Stimulated activated CD8-positive, alpha-beta memory T cell treated with anti-CD3 and anti-CD28 coated beads, Interleukin-7, amount 100 ng/mL, for 48 hours (primary cell): ENCODE measurements at places on chromosomes 6 and 20.
A peak's percentile ranks its signal among the peaks of the same experiment; 100 is the strongest.

DNA sequence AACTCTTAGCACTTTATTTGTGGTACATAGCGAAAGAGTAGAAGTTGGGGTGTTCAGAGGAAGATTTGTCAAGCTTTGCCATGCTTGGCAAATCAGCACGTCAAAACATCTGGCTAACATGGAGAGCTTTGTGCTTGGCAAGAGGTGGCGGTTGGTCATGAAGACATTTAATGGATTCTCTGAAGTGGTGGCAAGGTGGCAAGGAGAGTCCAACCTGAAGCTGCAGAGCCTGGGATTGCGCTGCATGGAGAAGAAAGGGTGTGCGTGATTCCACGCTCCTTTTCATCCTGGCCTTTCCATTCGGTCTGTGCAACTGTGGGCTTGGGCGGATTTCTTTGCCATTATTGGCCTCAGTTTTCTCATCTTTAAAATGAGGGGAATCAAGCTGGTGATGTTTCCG lies 3.1 kb downstream of the PYGB start:
- no peak for DNase-seq

- DNase-seq, result no peak
These were observed 130.4 kb downstream of the PTPRK start for GRCh38 chr6:128389820-128390534.

DNA sequence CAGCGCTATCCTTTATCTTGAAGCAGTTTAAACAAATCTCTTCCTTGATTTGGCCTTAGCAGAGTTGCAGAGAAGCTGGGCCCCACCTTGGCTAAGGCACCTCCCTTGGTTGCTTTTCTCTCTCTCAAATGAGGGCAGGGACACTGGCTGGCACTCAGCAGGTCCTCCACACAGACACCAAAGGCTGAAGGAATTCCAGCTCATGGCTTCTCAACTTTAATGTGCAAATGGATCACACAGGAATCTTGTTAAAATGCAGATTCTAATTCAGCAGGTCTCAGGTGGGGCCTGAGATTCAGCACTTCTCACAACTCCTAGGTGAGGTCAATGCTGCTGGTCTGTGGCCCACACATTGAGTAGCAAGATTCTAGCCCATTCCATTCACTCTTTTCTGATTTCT lies 25.7 kb downstream of the RIMS4 start:
- DNase-seq, result no peak

- no peak for DNase-seq
These were observed 83.0 kb downstream of the HFE start for GRCh38 chr6:26170181-26170580.

GRCh38 chr20:53344891-53345290 lies 248.7 kb downstream of the ZNF217 start:
- DNase-seq, result no peak

GRCh38 chr6:166411271-166411670 lies 28.5 kb upstream of the MPC1 start:
- no peak for DNase-seq

DNA sequence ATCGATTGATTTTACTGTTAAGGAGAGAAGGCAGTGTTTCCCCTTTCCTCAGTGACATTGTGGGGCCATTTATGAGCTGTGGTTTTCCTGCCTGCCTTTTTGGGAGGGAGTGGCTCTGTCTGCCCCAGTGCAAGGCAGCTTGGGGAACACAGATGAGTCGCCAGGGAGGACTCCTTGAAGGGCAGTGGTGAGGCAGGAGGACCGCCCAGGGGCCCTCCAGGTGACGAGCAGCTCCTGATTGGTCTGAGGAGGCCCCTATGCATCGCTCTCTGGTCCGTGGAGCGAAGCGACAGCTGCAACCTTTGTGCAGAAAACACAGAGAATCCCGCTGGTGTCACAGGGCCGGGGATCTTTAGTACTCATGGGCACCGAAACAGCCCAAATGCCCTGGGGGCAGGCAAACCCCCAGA lies 100.3 kb downstream of the TMEM242 start:
- no peak for DNase-seq

- no peak for DNase-seq
These were observed 119.0 kb downstream of the ADGRG6 start for GRCh38 chr6:142420802-142421201.

- DNase-seq, result no peak
These were observed 6.2 kb upstream of the GDF5 start for GRCh38 chr20:35444226-35444625.

DNA sequence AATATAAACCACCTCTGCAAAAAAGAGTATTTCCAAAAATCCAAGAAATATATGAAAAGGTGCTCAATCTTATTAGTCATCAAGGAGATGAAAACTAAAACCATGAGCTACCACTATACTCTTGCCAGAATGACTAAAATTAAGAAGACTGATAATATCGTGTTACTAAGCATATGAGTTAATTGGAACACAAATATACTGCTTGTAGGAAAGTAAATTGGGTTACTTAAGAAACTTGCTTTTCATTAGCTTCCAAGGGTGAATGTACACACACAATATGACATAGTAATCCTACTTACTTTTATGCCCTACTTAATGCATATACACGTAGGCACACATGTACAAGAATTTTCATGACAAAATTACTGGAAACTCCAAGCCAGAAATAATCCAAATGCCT lies 3.4 kb downstream of the THEMIS start:
- no peak for DNase-seq

DNA sequence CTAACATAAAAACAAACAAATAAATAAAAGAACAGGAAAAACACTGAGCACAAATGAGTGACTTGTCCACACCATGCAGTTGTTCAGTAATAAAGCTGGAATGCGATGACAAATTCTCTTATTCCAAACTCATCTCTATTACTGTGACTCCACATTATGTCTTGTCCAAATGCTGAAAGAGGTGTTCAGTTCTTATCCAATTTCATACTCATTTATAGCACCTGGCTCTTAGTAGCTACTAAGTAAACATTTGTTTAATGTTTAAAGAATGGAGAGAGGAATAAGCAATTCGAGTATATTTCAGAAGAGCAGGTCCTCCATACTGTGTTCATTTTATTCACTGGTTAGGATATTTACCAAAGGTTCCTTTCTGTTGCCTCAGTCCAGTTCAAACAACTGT lies 439.0 kb upstream of the JAG1 start:
- DNase-seq, result no peak

- no peak for DNase-seq
These were observed 49.7 kb downstream of the PSMB1 start for GRCh38 chr6:170503414-170503761.

- DNase-seq, result no peak
These were observed 52.3 kb upstream of the TBX18 start for GRCh38 chr6:84816741-84817140.

DNA sequence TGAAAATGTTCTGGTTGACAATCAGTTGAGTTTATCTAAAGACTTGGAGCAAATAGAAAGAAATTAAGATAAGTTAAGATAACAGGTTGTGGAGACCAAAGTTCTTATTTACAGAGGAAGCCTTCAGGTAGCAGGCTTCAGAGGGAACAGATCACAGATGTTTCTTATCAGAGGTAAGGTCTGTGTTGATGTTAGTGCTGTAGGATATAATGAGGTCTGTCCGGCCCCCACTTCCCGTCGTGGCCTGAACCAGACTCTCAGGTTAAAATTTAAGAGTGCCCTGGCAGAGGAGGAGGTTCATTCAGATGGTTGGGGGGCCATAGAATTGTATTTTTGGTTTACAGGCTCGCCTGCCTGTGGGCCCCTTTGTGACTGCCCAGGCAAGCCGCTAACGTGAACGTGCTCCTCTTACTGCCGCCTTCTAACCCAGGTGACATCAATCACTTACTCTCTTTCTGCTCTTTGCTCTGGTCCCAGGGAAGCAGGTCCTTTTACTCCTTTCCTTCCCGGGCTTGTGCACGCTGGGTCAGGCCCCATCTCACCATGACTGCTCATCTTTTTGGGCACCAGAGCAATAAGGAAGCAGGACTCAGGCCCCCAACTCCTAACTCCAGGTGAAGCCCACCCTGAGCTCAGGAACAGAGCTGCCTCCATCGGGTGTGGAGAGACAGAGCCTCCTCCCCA lies 18.3 kb upstream of the UNC93A start:
- no peak for DNase-seq

- peak; percentile 22 for DNase-seq
These were observed 14.0 kb downstream of the UST start for GRCh38 chr6:148760568-148761526.

DNA sequence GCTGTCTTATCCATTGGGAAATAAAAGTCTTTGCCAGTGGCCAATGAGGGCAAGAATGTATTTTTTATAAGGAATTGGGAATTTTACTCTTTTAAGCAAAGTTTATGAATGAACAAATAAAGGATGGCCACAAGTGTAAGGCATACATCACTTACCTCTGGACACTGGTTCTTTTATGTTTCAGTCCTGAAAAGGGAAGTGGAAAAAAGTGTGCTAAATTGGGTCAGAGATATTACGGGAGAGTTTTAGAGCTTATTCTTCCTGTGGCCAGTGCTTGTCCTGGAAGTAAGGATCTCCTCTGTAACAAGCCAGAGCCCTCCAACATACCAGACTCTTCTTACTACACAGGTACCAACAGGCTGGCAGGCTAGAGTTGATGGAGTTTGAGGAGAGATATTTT lies 22.5 kb upstream of the RIPK1 start:
- no peak for DNase-seq

DNA sequence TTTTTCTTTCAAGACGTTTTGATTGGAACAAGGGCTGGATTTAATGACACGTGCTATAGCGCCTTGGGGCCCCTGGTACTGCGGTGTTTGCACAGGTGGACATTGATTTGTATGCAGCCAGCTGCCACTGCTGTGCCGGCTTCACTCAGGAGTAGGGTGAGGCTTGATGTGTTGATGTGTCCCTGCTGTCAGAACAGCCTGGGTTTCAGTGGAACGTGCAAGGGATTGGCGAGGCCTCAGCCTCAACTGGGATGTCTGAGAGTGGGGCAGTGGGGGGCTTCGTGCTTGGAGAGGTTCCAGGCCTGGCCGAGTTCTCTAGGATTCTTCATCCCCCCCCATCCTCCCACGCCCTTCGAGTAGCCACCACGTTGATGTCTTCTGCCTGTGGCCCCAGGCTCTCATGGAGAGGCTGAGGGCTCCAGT lies 23.0 kb downstream of the PYGB start:
- no peak for DNase-seq

DNA sequence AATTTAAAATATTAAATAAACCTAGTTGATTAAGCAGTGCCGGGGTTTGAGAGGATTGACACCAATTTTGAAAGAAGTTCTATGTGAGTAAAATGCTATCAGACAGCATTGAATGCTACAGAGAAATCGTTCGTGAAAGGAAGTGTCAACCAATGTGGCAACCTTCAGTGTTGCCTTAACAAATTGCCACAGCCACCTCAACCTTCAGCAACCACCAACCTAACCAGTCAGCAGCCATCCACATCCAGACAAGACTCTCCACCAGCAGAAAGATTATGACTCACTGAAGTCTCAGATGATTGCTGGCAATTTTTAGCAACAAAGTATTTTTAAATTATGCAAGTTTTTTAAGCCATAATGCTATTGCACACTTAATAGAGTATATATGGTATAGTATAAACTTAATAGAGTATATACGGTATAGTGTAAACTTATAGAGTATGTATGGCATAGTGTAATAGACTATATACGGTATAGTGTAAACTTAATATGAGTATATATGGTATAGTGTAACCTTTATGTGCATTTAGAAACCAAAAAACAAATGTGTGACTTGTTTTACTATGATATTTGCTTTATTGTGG lies 65.3 kb upstream of the ID4 start:
- DNase-seq, result no peak

DNA sequence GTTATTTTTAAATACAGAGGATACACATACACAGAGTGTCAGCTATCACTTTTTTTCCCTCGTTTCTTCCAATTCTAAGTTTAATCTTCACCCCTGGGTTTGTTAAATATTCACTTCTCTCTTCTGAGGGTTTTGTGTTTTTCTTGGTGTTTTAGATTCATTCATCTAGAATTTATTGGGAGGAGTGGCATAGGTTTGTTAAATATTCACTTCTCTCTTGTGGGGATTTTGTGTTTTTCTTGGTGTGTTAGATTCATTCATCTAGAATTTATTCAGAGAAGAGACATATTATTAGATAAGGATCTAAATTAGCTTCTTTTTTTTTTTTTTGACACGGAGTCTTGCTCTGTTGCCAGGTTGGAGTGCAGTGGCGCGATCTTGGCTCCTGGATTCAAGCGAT lies 3.9 kb downstream of the GTF2H5 start:
- DNase-seq, result no peak

DNA sequence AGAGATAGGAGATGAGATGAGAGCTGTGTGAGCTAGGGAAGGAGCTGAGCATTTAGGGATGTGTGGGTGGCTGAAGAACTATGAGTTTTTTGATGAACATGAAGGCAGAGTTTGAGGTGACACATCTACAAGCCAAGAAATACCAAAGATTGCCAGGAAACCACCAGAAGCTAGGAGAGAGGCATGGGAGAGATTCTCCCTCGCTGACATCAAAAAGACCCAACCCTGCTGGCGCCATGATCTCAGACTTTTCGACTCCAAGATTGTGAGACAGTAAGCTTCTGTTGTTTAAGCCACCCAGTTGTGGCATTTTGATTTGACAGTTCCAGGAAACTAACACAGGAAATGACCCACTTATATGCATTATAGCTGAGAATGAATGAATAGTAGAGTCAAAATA lies 790.9 kb downstream of the TFAP2A start:
- DNase-seq, result no peak

DNA sequence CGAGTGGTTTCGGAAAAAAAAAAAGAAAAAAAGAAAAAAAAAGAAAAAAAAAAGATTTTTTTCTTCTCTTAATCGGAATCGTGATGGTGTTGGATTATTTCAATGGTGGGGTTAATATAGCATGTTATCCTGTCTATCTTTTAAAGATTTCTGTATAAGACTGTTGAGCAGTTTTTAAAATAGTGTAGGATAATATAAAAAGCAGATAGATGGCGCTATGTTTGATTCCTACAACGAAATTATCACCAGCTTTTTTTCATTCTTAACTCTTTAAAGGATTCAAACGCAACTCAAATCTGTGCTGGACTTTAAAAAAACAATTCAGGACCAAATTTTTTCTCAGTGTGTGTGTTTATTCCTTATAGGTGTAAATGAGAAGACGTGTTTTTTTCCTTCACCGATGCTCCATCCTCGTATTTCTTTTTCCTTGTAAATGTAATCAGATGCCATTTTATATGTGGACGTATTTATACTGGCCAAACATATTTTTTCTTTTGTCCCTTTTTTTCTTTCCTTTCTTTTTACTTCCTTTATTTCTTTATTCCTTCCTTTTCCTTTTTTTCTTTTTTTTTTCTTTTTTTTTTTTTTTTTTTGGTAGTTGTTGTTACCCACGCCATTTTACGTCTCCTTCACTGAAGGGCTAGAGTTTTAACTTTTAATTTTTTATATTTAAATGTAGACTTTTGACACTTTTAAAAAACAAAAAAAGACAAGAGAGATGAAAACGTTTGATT lies 3.6 kb downstream of the SOX4 start:
- DNase-seq, result no peak

- DNase-seq, result no peak
These were observed 67.4 kb upstream of the TOP1 start for GRCh38 chr20:40961176-40961575.

- DNase-seq, result no peak
These were observed 179.6 kb upstream of the CCN2 start for GRCh38 chr6:132130626-132131298.

DNA sequence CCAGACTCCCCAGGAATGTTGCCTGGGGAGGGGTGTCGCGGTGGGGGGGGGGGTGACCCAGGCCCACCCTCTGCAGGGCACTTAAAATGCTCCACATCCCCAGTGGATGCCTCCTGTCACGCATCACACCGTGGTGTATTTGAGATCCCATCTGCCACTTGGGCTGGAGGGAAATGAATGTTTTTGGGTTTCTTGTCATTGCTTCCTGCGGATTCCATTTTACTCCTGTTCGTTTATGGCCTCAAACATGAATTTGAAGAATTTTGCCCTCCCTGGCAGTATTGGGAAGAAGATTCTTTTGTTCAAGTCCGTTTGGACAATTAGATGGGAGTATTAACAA lies 544 bp upstream of the KHDC1 start:
- DNase-seq, result no peak
